ENCODE measurements at places on chromosomes 11 and 22. TPM values are rescaled to one million over a fixed set of nuclear protein-coding genes. Genes with fewer than 3 reads are reported as not detected.

DNA sequence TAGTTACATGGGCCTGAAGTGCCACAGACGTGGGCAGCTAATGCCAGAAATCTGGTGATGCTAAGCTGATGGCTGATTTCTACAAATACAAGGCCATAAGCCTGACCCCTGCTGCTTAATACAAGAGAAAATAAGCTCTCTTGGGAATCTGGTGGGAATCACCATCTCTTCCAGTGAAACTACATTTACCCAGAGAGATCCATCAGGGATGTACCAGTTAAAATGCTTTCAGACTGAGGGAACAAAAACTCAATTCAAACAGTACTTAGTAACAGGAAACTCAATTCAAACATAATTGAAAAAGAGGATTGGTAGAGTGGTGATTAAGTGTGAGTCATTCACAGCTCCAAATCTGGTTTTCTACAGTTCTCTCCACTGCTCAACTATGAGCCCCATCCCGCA, 1.7 kb upstream of the CAVIN3 start:
- DNase-seq = no peak

SF3B2 gene
- polyA plus RNA-seq = 222 TPM

SNU13 gene
- 136 TPM for polyA plus RNA-seq

LINC01488 gene
- 0.06 TPM for polyA plus RNA-seq

GRCh38 chr11:936199-936598, 10.5 kb downstream of the AP2A2 start:
- no peak for DNase-seq

SIK2 gene
- 33.0 TPM for polyA plus RNA-seq

GRCh38 chr11:65947133-65947532, 1.9 kb downstream of the TSGA10IP start:
- DNase-seq = no peak

DNA sequence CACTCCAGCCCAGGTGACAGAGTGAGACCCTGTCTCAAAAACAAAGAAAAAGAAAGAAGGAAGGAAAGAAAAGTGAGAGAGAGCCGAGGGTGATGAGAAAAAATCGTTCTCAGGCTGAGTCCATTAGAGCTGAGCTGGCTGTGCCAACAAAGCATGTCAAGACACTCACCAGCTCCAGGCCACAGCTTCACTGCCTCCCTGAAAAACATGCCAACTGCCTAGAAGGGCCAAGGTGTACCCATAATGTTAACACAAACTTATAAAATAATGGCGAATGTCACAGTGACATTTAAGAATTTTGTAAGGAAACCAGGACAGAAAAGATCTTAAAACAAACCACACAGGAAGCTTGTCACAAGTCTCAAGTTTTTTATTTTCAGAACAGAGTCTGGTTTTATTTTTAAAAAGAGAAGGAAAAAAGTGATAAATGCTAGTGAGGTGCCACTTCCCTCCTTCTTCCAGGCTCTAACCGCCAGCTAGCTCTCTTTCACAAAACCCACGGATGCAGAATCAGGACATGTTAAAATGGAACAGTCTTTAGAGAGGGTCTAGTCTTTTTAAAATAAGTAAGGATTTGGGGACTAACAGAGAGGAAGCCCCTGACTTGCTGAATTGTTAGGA, 5.1 kb downstream of the TMEM121B start:
- DNase-seq = no peak

GRCh38 chr11:75269367-75269660, 28.7 kb downstream of the TPBGL start:
- DNase-seq = no peak

NXPE1 gene
- polyA plus RNA-seq = not detected

GAL3ST1 gene
- polyA plus RNA-seq = 6.2 TPM

OR5L1 gene
- polyA plus RNA-seq = not detected

DNA sequence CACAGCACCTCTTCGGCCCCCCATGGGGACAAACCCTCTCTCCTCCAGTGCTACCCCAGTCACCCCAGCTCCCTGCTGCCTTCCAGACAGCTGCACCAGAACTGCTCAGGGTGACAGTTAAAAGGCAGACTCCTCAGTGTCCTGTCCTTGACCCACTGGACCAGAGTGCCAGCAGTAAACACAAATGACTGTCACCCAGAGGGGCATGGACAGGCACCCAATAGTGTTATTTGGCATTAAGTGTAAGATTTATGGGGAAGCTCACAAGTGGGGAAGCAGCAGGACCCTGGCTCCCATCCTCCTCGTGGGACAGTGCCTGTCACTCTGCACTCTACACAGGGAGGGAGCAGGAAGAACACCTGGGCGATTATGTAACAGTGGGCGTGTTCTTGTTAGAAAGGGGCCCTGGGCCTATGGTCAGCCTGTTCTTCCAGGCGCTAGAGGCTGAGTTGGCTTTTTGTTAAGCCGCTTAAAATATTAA, 5.0 kb downstream of the RPS19BP1 start:
- DNase-seq = no peak

DNA sequence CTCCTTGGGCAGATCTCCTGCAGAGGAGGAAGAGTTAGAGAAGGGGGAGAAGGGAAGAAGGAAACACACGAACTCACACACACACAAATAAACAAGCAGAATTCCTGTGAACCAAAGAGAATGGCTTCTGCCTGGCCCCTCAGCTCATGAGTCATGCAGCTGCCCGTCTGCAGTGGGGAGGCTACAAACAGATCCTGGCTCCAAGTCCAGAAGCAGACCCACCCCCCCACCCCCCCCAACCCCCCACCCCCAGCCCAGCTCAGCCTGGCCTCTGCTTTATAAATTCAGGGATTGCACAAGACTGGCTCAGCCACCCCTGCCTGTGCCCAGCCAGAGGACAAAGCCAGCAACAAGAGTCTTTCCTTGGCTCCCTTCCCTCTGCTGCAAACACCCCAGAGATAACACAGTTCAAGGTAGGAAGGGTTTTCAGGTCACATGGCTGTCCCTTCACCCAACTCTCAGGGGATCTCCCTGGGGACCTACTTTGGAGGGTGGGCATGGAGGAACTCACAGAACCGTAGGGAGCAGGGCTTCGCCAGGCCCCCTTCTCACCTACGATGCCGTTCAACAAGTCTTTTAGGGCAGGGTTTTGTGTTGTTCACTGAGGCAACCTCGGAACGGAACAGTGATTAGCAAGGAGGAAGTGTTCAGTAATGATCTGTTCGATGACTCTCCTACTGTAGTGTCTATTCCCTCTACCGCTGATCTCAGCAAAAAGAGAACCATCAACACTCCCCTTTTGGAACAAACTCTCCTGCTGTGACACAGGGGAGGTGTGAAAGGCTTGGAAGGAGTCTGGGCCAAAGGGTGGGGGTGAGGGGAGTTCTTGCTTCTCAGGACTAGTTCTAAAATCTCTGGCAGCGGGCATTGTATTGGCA, 35.5 kb downstream of the RPL27A start:
- DNase-seq = peak; percentile 66

DNA sequence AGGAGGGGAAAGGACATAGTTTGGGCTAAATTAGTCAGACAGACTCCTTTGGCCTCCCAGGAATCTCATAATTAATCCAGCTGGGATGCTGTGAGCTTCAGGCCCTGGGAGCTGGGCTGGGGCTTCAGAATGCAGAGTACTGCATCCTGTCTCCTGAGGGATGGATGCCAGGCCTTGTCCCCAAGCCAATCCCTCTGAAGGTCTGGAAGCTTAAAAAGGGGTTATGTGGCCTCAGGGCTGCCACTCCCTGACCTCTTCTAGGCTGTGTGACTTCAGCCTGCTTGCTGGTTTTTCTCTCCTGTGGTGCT, 6.9 kb upstream of the LRRC32 start:
- no peak for DNase-seq

DNA sequence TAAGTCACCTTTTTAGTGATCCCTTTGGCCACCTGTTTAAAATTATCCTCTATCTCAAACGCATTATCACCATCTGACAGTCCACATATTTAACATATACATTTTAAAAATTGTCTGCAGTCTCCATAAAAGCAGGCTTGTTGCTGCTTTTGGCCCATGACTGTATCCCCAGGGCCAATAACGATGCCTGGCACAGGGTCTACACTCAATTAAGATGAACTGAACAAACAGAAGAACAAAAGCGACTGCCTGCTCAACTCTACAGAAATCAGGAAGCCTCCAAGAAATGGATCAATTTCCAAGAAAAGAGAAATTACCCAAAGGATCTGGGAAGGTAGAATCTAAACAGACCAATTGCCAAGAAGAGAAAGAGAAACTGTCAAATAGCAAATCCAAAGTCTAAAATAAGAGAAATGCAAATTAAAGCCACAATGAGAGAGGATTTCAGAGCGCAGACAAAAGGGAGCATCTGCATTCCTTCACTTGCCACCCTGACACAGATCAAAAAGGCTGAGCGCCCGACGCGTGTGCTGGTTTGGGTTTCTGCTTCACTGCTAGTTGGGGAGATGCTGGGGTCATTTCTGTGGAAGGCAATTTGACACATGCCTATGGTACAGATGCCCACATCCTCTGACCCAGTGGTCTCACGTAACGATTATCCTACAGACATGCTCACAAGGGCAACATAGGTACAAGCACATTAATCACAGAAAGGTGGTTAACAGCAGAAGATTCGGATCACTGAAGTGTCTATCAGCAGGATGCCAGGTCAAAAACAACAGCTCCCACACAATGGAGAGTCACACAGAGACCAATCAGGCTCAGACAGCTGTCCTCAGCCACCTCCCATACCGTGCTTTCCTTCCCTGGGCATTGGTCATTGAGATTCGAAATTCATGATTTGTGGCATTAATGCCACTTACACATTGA, 55.9 kb downstream of the SHISAL1 start:
- DNase-seq = no peak

- no peak for DNase-seq
Measured at GRCh38 chr11:59195586-59195985, 17.1 kb downstream of the MPEG1 start.

- no peak for DNase-seq
Measured at GRCh38 chr11:15943418-15944197, 412.7 kb downstream of the SOX6 start.

Data from left lung (tissue), 14 donors.